ENCODE measurements at places on chromosomes 11 and 22.

- no peak for DNase-seq
These were observed 53.8 kb downstream of the SWAP70 start for GRCh38 chr11:9717719-9718118.

DNA sequence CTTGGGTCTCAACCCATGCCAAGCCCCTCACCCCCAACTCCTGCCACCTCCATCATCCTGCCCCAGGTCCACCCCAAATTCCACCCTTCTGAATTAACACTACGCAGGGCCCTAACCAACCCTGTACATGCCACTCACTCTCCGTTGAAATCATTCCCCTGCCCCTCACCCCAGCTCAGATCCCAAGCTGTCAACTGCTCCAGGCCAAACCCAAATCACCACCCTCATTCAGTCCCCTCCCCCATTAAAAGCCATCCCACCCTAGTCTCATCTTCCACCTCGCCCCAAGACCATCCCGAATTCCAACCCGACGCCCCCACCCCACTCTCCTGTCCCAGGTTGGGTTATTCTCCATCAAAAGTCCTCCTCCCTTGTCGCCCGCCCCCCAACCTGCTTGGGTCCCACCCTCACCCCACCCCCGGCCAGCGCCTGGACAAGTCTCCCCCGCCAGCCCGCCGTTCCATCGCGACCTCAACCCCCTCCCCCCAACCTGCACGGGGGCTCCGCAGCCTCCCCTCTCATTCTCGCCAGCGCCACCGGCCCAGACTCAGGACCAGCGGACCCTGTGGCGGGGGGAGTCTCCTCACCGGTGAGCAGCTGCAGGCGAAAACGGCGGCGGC, 466 bp downstream of the FAM168A start:
- peak; percentile 3 for DNase-seq

GRCh38 chr11:123168241-123168640, 26.8 kb downstream of the CLMP start:
- DNase-seq, result no peak

GRCh38 chr22:46703171-46703995, 34.7 kb downstream of the CERK start:
- DNase-seq, result no peak

DNA sequence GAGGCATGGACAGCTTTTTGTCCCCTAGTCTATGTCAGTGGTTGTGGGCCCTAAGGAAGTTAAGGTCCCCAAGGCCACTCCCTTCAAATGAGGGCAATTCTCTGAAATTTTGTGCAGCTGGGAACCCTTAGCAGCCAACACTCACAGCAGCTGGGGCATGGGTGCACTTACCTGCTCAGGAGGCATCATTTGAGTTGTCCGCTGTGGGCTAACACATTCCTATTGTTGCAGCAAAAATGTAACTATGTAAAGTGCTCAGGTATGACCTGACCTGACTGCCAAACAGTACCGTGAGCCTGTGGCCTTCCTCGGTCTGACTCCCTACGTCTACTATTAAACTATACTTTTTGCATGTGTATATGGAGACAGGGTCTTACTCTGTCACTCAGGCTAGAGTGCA, 5.8 kb upstream of the MRTFA start:
- no peak for DNase-seq

DNA sequence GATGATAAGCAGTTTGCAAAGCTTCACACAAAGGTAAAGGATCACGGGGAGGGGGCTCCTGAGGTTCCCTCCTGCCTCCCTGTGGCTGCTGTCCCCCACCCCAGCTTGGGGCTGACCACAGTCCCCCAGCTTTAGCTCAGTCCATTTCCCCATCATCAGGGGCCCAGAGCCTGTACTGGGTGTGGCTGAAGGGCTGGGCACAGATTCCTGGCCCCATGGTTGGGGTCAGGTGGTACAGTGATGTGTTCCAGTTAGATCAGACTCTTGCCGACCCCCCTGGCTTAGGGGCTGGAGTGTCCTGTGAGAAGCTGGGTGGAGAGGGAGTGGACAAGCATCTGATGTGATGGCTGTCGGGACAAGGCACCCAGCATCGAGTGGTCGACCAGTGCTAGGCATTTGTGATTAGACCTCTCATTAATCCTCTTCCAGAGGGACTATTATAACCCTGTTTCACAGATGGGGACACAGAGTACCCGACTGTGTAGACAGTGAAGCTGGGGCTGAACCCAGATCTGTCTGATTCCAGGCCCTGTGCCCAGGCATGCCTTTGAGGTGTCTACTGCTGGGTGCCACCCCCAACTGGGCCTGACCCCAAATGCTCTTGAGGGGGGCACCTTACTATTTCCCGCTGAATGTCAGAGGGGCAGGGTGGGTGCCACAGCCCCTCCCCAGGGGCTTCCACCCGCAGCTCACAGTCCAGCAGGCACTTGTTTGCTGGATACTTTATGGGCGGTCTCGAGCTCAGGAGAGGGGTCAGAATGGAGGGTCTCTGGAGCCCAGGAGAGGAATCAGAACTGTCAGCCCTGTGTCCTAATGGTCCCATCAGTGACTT, 4.3 kb downstream of the SHANK3 start:
- no peak for DNase-seq

- peak; percentile 52 for DNase-seq
These were observed 30.4 kb downstream of the TPBGL start for GRCh38 chr11:75270896-75271418.

DNA sequence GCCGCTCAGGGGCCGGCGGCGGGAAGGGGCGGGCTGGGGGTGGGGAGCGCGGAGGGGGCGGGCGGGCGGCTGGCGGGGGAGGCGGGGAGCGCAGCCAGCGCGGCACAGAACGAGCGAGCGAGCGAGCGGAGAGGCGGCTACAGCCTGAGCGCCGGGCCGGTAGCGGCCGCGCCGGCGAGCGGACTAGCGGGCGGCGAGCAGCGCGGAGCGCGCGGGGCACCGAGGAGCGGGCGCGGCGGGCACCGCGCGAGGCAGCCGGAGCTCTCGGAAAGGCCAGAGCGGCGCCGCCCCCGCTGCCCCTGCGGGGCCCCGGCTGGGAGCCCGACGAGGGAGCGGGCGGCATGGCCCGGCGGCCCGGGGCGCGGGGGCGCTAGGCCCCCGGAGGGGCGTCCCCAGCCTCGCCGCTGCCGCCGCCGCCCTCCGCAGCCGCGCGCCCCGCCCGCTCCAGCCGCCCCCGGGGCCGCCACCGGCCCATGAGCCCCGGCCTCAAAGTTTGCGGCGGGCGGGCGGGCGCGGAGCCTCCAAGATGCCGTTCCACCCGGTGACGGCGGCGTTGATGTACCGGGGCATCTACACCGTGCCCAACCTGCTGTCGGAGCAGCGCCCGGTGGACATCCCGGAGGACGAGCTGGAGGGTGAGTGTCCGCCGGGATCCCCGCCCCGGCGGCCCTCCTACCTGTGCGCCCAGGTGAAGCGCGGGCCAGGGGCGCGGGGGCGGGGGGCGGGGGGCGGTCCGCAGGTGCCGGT, at the start of gene CABP7:
Gene CABP7 (plus strand): TSS at position 105 of the 747 bp plus-strand sequence. CDS start 422 bp downstream, at position 527.
- no peak for DNase-seq

DNA sequence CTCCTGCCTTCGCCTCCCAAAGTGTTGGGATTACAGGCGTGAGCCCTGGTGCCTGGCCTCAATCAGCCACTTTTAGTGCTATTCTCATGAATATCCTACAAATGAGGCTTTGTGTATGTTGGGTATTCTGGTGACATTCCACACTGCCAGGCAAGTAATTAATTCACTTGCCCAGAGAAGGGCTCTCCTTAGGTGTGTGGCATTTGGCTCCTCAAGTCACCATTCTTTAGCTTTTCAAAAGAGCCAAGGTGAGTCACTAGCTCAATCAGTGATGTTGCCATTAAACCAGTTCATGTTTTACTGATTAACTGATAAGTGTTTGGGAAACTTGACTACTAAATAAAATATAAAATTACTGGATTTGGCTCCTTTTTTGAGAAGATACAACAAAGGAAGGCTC, 52.2 kb downstream of the SLC25A17 start:
- no peak for DNase-seq

GRCh38 chr22:41551877-41552582, 7.8 kb upstream of the POLR3H start:
- no peak for DNase-seq

- DNase-seq, result no peak
These were observed 89.7 kb downstream of the LARGE2 start for GRCh38 chr11:46012185-46012584.

GRCh38 chr22:41847300-41847699, 14.4 kb downstream of the SREBF2 start:
- no peak for DNase-seq

DNA sequence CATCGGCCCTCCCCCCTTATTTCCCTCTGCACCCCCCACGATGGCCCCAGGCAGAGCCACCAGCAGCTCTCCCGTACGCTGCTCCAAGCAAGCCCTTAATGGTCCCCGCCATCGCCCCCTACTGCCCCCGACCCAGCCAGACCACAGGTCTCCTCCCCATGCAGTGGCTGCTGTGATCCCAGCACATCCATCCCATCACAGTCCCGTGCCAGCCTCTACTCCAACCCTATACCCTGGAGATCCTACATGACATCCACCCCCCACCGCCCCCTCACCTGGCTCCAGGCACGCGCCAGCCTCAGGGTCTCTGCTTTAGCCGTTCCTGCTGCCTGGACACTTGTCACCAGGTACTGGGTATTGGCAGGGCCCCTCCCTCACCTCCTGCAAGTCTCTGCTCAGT, 85.8 kb upstream of the RTL6 start:
- DNase-seq, result no peak

GRCh38 chr11:57424792-57425564, 1.9 kb downstream of the SLC43A3 start:
- peak; percentile 86 for DNase-seq

DNA sequence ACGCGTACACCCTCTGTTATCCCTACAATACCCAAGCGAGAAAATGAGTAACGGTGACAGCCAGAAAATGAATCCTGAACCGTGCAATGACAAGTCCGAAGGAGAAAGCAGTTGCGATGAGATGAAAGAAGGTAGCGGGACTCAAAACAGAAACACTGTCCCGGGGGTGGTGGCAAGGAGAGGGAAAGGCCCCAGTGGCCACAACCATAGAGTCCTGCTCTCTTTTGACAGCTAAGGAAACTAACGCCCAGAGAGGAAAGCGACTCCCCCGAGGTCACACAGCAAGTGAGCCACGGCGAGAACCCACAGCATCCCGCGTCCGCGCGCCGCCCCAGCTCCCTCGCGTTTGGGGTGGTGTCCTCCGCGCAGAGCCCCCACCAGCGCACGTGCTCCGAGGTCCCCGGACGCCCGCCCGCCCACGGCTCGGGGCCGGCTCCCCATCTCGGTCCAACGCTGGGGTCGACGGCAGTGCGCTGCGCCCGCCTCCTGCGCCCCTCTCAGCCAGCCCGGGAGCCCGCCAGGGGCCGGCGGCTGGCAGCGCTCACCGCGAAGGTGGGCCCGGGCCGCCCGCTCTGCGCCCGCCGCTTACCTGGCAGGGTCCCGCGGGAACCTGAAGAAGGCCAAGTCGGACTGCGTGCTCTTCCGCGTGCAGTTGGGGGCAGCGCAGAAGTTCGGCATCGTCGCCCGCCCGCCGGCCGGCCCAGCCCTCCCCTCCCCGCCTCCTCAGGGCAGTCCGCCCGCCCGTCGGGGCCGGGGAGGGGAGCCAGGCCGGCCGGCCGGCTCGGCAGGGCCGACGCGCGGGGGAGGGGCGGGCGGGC, 564 bp downstream of the THAP12 start:
- peak; percentile 46 for DNase-seq

- no peak for DNase-seq
These were observed 156.0 kb downstream of the MPPED1 start for GRCh38 chr22:43567691-43568324.

- DNase-seq, result no peak
These were observed 815.9 kb downstream of the KCNA4 start for GRCh38 chr11:29200791-29201562.

DNA sequence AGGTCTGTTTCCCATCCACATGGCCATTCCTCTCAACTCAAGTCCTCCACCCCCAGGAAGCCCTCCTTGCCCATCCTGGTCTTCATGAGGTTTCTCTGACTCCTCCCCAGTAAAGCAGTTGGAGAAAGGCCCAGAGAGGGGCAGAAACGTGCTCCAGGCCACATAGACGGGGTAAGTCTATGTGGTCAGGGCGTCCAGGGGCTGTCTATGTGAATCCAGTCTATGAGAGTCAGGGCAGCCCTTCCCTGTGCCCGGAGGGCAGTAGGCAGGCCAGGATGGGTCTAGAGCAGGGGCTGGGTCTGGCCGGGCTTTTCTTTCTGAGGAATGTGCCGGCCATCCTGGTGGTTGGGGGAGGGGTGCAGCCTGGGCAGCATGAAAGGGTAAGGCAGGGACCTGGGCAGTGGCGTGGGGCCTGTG, 11.7 kb downstream of the GUCD1 start:
- DNase-seq, result no peak

- DNase-seq, result no peak
These were observed 15.7 kb upstream of the GDPD5 start for GRCh38 chr11:75541193-75542087.

DNA sequence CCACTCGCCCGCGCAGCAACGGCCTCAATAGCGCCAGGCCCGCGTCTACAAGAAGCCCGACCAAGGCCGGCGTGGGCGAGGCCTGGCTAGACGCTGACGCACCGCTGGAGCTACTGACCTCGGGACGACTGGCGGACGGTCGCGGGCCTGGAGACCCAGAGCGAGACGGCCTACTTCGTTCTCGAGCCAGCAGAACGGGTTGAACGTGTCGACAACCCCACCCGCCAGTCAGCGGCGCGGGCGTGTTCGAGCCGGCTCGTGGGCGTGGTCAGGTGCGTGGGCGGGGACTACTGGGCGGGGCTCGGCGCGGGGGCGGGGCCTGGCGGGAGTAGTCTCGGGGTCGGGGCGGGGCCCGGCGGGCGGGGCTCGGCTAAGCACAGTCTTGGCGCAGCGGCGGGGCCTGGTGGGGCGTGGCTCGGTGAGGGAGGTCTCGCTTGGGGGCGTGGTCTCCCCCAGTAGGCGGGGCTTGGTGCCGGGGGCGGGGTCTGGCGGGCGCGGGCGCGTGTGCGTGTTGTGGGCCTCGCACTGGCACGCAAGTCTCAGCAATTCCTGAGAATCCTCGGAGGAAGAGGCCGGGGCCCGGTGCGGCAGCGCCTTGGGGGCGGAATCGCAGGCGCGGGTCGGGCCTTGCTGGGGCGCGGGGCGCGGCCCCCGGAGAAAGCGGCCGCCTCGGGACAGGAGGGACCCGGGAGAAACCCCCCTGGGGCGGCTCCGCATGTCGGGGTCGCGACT, at the start of gene RNH1:
Gene RNH1 (minus strand): TSS at position 248 of the 732 bp plus-strand sequence. CDS start 5,080 bp downstream, outside the sequence.
- DNase-seq, result peak; percentile 99

DNA sequence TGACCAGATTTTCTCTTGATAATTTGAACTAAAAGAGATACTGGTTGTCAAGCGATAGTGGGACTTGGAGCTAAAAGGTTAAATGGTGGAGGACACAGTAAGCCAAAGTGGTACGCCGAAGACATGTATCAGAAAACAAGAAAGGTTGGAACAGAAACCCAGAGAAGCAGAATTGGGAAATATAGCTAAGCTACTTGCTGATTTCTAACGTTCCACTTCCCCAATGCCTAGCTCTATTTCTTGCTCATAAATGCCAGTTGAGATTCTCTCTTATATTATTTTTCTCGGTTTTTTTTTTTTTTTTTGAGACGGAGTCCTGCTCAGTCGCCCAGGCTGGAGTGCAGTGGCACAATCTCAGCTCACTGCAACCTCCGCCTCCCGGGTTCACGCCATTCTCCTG, 12.7 kb downstream of the TMEM41B start:
- no peak for DNase-seq

Data from CD4-positive, alpha-beta T cell treated with Interleukin-17A for 4 hours (primary cell).